Activated T-cell treated with anti-CD3 and anti-CD28 coated beads for 48 hours (primary cell): ENCODE measurements at places on chromosomes 7 and 10.

DNA sequence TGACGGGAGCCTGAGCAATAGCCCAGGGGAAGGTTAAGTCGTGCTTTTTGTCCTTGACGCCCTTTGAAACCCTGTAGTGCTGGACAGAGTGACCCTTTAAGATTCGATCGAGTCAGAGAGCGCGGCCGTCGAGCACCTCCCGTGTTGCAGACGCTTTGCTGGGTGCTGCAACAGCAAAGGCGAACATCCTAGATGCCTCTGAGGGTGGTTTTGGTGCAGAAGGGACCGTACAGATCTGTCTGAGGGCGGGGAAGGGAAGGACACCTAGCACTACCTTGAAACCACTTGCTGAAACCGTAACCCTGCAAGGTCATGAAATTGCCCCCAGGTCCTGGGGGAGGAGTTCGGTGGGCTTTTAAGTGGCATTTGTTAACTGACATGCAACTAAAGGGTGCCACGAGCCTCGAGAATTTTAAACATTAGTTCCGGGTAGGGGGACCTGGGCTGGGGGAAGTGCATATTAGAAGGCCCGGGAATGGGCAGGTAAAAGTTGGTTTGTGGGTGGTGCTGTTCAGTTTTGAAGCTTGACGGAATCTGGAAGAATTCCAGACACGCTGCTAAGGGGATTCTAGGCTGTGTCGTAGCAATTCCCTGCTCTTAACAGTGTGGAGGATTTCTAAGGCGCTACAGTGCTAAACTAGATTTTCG, 786 bp downstream of the ATP5F1C start:
- DNase-seq: no peak

DNA sequence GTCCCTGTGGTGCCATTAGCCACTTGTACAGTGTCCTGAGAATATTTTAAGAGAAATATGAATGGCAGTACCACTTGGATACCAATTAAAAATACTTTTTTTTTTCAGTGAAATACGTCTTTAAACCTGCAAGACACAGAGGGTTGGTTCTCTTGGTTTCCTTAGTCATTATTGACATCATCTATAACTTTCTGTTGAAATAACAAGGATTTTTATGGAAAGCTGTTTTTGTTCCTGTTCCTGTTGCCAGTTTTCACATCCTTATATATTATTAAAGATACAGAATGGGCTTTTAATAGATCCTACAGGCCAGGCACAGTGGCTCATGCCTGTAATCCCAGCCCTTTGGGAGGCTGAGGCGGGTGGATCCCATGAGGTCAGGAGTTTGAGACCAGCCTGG, 579.9 kb downstream of the AUTS2 start:
- DNase-seq: no peak

DNA sequence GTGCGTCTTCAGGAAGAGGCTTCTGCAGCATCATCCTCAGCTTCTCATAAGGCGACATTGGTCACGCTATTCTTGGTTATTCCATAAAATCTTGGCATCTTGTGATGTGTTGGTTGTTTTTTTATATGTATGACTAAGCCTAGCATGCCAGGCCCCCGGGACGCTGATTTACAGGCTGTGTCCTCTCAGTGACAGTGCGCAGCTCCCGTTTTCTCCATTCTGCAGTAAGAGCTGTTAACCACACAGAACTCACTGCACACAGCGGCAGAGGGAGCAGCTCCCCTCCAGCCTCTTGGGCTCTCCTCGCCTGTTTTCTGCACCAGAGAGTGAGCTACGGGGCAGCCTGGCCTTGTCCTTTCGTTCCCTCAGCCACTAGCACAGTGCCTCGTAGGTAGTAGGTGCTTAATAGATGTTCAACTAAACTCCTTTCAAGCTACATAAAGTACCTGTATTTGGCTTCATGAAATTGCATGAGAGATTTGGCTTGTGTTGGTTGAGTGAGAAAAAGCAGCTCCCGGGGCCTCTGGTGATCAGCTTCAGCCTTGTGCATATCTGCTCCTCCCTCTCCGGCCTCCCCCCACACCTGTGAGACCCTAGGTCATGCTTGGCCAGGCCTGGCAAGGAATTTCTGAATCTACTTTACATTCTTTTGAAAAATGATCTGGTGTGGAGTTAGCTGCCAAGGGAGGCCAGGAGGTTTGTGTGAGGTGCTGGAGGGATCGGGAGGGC, 116.2 kb downstream of the WDR37 start:
- no peak for DNase-seq

- DNase-seq: no peak
Measured at GRCh38 chr7:65475734-65476319, 102.2 kb downstream of the ZNF92 start.

DNA sequence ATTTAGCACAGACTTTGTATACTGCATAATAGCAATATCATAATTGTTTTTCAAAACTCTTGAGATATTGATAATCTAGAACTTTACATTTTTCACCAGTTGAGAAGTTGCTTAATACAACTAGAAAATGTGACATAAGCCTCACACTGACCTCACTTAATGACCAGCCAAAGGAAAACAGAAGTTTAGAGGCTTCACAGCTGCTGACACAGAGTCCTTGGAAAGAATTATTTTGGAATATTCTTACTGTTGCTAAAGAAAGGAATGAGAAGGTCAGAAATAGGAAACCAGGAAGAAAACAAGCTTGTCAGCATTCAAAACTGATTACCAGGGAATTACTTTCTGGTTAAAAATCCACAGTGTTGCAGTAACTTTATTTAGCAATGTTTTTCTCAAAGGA, 35.5 kb upstream of the WASL start:
- DNase-seq: no peak

- DNase-seq: no peak
Measured at GRCh38 chr7:101605611-101606497, 23.2 kb downstream of the MYL10 start.

DNA sequence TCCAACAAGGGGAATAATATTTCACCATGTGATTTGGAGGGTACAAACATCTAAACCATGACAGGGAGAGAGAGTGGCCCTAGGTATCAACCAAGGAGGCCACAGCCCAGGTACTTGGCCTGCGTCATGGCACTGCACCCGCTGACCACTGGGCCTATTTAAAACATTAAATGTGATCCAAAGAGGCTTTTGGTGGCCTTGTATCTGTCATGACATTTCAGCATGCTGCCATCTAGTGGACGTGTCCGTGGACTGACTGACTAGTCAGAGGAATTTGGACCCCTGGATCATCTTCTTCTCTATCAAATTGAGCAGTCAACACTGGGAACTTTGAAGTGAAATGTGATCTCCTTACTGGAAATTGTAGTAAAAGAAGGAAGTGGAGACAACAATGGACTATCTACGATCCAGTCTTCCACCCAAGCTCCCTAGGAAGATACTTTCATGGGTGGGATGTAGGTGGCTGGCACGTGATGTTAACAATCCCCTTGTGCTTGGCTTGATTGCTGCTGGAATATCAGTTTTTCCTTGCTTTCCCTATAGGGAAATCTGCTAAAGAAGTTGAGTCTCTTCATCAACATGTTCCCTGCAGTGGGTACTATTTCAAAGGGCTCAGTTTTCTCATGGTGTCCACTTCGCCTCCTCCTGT, 24.6 kb upstream of the ITGA8 start:
- DNase-seq: peak; percentile 22

DNA sequence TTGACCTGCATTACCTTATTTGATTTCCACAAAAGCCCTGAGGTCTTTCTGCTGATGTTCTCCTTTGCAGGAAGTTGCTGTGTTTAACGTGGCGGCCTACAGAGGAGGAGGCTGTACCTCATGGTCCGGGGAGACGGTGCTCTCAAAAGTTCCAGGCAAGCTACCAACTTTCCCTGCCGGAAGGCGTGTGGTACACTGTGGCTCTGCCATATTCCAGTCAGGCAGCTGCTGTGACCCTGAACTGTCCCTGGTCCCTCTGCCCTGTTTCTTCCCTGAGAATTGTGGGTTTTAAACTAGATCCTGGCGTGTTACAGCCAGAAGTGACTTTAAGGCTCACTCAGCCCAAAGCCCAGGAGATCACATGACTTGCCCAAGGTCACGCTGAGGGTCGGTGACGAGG, 139.2 kb downstream of the TEX36 start:
- no peak for DNase-seq

- no peak for DNase-seq
Measured at GRCh38 chr10:123863721-123864482, 27.7 kb downstream of the CPXM2 start.

- DNase-seq: no peak
Measured at GRCh38 chr7:27409776-27410175, 167.2 kb downstream of the EVX1 start.

GRCh38 chr7:33874943-33875342, 30.4 kb upstream of the BMPER start:
- DNase-seq: no peak

- no peak for DNase-seq
Measured at GRCh38 chr10:104622175-104622574, 18.9 kb upstream of the SORCS3 start.

GRCh38 chr10:56349611-56350010, 11.4 kb downstream of the ZWINT start:
- DNase-seq: no peak

DNA sequence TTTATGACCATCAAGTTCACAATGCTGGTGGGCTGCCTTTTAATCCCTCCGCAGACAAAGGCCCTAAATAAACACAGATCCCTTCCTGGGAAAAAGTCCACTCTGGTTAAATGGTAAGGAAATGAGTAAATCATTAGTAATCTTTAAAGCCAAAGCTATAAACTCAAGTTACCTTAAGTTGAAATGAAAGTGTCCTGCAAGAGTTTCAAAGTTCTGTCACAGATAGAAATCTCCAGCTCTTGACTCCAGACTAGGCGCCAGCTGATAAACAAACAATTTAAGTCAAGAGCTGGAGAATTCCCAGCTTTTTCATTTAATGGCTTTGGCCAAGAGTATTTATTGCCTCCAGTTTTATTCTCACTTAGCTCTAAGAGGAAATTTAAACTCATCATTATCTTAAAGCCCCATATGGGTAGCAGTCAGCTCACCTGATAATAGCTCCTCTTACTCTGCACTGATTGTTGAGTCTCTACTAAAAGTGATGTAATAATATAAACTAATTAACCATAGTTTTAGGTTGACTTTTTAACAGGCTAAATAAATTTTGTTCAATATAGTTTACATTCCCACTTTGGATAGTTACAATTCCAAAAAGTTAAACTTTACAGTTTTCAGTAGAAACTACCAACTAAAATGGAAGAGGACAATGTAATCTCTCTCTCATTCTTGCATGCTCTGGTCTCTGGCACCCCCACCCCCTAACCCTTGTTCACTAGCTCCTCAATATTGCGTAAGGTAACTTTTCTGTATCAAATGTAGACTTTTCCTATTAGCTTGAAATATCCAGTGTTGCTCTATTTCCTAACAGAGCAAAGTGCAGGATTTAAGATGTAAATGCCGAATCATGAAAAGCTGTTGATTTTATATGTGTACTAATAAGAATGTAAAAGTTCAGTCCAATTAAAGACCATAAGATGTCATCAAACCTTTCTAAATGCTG, 56.1 kb downstream of the HIBADH start:
- no peak for DNase-seq

DNA sequence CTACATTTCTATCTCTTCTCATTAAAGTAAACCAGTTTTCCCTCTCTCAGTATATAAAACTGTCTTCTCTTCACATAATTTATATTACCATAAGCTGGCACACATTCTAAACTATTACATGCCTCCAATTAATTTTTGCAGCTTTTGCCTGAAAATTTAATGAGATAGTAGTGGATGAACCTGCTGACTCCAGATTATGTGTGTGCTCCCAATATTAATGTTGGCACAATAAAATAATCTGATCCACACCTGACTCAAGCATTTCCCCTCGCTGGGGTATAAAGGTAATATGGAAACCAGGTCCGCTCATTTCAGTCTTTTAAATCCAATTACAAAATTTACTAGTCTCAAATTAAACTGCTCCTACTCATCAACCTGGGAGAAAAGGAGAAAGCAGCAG, 63.4 kb downstream of the CTBP2 start:
- DNase-seq: no peak

GRCh38 chr10:34854147-34854601, 39.1 kb upstream of the PARD3 start:
- DNase-seq: no peak

DNA sequence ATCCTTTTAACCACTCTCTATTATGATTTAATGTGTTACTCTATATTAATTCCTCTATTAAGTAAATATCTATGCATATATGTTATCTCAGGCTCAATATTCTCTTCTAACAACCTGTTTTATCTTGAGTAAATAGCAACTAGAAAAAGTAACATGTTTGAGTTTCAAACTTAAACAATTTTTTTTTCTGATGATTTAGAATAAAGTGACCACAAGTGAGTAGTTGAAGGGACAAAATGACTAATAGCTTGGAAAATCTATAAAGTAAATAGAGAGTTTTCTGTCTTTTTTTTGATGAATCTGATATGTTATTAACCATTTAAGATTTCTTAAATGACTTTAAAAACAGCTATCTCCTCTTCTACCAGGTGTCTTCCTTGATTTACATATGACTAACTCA, 483.8 kb downstream of the TFEC start:
- DNase-seq: no peak

- DNase-seq: no peak
Measured at GRCh38 chr7:80623503-80624252, 14.8 kb upstream of the CD36 start.

DNA sequence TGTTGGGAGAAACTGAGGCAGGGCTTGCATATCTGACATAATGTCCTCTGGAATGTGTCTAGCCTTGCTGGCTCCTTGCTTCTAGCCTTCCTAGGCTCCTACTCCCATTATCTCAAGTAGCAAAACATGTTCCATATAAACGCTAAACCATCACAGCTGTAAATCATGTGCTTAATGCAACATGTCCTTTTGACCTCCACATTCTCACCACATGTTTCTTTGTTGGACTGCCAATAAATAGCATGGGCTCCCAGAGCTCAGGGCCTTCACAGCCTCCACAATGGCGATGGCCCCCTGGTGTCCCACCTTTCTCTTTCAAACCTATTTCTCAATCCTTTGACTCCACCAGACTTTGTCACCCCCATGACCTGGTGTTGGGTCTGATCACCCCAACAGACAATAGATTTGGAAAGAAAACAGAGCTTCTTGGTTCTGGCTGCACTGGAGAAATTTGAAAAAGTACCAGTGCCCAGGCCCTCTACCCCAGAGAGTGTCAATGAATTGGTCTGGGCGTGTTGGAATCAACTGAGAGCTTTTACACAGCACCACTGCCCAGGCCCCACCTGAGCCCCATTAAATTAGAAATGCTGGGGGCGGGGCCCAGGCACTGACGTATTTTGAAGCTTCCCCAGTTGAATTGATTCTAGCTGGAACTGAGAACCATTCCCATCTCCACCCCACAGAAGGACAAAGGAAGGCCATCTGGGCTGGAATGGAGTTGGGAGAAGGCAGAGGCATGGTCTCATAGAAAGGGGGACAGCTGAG, 41.3 kb upstream of the GGCT start:
- no peak for DNase-seq
